RKO (cell line): ENCODE measurements at places on chromosomes 11 and 22.
A peak's percentile ranks its signal among the peaks of the same experiment; 100 is the strongest.

- no peak for DNase-seq
Measured at GRCh38 chr11:45213316-45213665, 66.9 kb downstream of the PRDM11 start.

DNA sequence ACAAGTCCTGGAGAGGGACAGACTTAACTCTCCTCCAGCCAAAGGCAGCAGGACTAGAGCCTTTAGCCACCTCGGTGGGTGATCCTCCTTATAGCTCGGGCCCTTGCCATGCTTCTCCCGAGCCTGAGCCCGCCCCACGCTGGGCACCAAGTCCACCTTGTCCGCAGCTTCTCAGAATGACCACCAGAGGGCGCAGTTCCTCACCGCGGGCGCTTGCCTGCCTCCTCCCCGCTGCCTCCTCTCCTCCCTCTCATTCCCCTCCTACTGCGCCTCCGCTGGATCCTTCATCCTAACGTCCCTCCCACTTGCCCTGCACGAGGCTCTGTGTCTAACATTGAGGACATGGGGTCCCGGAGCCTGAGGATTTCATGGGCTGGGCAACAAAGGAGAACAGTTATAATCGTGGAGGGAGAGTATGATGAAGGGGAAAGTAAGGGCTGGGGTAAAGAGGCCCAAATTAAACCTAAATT, 11.3 kb upstream of the MOGAT2 start:
- peak; percentile 83 for DNase-seq

DNA sequence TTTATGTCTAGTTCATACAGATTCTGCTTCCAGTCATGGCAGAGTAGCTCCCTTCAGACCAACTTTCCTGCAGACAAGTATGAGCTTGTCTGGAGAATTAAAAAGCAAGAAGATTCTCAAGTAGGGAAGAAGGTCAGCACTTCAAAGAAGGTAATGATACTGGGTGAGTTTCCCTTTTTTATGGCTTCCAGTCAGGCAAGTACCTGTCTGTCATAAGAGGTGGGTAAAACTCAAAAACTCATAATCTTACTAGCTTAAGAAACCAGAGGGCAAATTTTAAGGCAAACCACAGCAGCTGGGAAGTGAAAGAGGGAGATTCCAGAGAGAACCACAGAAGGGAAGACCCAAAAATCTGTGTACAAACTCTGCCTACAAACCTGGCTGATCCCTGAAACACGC, 54.2 kb downstream of the DENND5A start:
- DNase-seq, result no peak

DNA sequence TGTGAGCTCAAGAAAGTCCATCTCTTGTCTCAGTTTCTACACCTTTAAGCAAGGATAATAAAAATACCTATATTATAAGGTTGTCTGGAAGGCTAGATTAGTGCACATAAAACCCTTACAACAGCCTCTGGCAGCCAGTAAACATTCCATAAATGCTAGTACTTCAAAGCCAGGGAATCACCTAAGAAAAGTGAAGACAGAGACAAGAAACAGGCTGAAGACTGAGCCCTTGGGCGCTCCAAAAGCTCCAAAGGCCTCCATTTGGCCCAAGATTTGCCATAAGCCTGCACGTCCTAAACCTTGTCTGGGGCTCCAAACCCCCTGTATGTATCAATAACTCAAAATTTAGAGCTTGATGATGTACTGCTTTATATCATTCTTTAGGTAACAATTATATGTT, 52.2 kb upstream of the AKIP1 start:
- no peak for DNase-seq

DNA sequence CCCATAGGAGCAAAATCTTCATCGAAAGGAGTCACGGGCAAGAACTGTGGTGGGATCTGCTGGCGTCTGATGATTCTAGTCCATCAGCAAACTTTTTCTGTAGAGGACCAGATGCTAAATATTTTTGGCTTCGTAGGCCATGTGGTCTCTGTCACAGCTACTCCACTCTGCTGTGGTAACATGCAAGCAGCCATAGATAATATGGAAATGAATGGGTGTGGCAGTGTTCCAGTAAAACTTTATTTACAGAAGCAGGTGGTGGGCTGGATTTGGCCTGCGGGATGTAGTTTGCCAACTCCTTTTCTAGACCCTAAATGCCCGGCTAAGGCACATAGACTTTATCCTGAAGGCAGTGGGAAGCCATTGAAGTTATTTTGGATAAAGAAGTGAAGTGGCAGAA, 32.9 kb downstream of the BMAL1 start:
- no peak for DNase-seq

DNA sequence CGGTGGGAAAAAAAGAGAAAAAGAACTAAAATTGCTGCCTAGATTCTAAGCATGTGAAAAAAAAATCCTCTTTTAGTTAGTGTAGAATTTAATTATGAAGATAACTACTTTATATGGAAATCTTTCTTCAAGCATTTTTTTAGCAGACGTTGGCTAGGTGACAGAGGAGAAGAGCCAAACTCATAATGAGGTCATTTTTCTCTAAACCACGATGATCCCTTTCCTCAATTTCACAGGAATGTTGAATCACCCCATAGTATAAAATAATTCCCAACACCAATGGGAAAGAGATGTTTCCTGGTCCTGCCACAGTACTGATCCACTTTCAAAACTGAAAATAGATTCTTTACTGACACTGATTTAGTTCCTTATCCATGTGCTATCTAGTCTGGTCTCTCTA, 319.8 kb downstream of the DLG2 start:
- DNase-seq, result peak; percentile 12

DNA sequence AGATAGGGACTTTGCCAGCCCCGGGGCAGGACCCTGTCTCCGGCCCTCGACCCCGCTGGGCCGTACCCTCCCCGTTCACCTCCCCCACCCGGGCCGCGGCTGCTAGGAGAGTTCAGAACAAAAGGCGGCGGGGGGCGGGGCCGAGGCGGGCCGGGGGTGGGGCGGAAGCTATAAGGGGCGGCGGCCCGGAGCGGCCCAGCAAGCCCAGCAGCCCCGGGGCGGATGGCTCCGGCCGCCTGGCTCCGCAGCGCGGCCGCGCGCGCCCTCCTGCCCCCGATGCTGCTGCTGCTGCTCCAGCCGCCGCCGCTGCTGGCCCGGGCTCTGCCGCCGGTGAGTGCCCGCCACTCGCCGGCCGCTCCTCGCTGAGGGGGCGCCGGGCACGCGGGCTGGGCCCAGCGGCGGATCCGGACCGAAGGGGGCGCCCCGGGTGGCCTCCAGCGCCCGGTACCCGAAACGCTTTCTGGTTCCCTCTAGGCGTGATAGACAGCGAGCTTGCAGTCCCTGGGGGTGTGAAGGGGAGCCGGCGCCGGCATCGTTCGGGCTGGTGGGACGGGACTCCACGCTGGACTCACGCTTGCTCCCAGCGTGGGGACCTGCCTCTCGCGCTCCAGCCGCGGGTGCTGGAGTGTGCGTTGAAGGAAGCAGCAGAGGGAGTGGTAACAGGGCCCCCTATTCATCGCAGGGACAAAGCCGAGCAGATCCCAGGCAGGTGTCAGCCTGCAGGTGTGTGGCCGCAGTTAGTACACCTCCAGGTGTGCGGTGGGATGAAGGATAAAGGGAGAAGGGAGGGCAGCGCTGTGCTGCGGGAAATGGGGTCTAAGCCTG, at the start of gene MMP11:
Gene MMP11, plus strand, starts transcription at position 201 of the 825 bp plus-strand sequence. Its CDS starts 22 bp downstream, at position 223.
- peak; percentile 61 for DNase-seq

GRCh38 chr11:18958221-18958910, 19.2 kb upstream of the MRGPRX1 start:
- no peak for DNase-seq

- no peak for DNase-seq
Measured at GRCh38 chr11:114228435-114229411, 67.5 kb upstream of the NNMT start.

DNA sequence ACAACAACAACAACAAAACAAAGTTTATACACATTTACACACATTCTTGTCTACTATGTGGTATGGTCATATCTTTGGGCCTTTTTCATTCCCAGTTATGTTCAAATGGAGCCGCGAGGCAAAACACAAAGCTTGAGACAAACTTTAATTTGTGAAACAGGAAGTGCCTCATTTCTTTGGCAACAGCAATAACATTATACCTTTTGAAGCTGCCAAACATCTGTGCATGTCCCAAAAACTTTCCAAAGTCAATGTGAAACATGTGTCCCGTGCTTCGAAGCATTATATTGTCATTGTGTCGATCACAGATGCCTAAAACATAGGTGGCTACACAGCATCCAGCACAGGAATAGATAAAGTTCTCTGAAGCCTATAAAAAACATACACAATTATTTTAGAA, 25.0 kb upstream of the RPS13 start:
- DNase-seq, result no peak

GRCh38 chr11:6237266-6237665, 1.6 kb upstream of the CNGA4 start:
- no peak for DNase-seq

GRCh38 chr11:17369094-17369493, 17.5 kb downstream of the NCR3LG1 start:
- DNase-seq, result no peak

DNA sequence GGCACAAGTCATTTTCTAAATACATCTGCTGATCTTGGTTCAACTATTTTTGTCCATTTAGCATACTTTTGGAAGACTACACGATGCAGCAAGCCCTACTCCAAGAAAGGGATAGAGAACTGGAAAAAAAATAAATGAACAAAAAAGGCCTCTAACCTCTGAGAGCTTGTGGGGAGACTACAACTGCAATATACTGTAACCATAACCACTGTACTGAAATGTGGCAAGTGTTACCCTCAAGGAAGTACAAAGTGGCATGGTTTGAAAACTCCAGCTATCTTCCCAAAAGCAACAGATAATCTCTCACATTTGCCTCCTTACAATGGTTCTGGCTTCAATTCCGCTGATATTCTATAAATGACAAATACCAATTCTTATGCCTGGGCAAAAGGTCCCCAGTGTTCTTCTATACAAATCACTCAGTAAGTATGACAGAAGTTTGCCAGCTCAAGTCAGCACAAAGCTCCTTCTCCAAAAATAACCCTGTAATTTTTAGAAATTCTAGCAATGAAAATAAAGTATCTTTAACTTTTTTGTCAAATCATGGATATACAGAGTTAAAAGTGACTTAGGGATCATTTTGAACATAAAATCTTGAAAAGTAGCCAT, 22.9 kb downstream of the AMBRA1 start:
- DNase-seq, result no peak

DNA sequence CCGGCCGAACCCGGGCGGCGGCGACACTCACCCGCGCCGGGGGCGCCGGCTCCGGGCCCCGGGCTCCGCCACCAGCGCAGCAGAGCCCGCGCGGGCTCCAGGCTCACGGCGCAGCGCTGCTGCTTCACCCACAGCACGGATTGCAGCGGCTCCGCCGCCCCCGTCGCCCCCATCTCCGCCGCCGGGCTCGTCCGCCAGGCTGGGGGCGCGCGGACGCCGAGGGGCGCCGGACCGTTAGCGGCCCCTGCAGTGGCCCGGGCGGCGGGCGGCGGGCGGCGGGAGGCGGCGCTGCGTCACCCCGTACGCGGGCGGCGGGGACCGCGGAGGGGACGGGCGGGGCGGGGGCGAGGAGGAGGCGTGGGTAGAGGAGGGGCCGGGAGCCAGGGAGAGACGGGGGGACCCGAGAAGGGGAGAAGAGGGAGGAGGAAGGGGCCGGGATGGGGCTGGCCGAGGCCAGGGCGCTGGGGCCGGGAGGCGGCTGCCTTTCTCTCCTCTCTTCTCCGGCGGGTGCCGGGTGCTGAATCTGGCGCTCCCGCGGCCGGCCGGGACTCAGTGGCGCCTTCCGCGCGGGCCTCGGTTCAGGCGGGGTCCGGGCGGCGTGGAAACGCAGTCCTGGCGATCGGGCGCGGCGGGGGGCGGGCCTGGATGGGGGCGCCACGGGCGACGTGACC, at the start of gene CERK:
Gene CERK, minus strand, starts transcription at position 277 of the 671 bp plus-strand sequence. Its CDS starts 104 bp downstream, at position 173.
- peak; percentile 57 for DNase-seq

DNA sequence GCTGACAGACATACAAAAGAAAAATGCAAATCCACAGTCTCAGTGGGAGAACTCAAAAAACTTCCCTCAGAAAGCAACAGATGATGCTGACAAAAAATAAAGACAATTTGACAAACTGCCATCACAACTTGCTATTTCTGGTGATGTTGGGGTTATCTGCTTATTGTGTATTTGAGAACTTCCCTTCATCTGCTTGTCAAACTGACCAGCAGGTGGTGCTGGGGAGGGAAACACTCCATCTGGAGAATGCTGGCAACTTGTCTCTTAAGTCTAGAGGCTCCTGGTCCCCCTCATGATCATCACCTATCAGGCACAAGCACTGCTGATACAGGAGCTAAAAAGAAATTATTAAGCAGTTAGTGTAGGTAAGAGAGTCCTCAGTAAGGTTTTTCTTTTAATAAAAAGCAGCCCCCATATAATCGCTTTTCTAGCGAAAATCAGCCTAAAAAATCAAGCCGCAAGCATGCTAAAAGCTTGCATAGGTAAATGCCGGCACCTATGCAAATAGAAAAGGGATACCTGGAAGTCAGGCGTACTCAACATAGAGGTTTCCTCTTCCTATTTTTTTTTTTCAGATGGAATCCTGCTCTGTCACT, 9.8 kb upstream of the FAM111B start:
- DNase-seq, result peak; percentile 51

DNA sequence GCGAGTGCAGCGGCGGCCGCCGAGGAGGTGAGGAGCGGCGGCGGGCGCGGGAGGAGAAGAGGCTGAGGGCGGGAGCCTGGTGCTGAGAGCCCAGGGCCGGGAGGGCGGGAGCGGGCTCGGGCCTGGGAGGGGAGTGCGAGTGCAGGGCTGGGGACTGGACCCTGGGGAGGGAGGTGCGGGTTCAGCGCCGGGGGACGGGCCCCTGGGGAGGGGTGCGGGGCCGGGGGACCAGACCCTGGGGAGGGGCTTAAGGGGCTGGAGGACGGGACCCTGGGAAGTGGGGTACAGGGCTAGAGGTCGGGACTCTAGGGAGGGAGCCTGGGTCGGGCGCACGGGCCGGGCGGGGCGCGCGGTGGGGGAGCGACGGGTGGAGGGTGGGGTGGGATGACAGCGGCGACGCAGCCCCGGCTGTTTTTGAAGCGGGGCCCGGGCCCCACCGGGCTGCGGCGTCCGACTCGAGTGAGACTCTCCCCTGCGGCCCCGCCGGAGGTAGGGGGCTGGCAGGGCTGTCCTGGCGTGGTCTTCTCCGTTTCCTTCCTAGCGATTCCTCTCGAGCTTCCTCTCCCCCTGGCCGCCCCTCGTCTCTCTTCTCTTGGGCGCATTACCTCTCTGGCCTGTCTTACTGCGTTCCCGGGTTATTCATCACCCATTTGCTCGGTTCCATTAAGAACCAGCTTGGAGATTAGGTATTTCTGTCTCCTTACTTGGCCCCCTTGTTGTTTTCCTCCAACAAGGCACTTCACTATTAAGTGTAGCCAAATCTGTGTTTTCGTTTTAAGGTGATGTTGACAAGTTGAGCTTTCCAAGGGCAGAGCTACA, 754 bp downstream of the NUP50 start:
- peak; percentile 27 for DNase-seq

- no peak for DNase-seq
Measured at GRCh38 chr11:83054904-83055380, 16.8 kb downstream of the RAB30 start.

- no peak for DNase-seq
Measured at GRCh38 chr11:110409174-110409573, 20.6 kb upstream of the FDX1 start.

- no peak for DNase-seq
Measured at GRCh38 chr11:11965656-11966353, 42.6 kb downstream of the DKK3 start.

GRCh38 chr22:23033116-23033905, 37.0 kb upstream of the GNAZ start:
- DNase-seq, result no peak
